HS-27A (cell line): ENCODE measurements at places on chromosomes 6 and 20.

- no peak for DNase-seq
Measured at GRCh38 chr6:7295916-7296315, 17.1 kb downstream of the SSR1 start.

GRCh38 chr6:131250122-131250521 is 114.9 kb downstream of the AKAP7 start:
- no peak for DNase-seq

GRCh38 chr6:155454471-155454870 is 1.2 kb downstream of the NOX3 start:
- no peak for DNase-seq

- no peak for DNase-seq
Measured at GRCh38 chr6:84871925-84872324, 107.5 kb upstream of the TBX18 start.

DNA sequence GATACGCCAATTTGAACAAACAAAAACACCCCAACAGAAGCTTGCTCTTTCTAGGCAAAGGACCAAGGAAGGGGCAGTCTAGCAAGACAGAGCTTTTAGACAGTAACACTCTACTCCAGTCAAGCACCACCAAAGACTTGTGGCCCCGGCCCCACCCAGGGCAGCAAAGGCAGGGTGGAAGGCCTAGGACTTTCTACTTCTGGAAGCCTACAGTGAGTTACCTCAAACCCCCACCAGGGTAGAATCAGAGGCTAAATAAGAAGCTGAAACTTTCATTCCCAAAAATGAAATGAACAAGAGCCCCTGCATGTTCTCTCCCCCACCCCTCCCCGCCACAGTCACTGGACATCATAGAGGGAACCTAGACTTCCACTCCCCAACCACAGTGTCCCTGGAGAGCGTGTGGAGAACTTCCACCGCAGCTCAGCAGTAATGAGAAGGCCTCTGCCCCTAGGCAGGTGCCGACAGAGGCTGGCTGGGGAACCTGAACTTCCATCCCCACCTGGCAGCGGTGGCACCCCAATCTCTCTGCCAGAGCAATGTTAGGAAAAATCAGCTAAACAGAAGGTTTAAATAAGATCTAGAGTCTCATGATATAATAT is 40.0 kb downstream of the KATNA1 start:
- DNase-seq: no peak

DNA sequence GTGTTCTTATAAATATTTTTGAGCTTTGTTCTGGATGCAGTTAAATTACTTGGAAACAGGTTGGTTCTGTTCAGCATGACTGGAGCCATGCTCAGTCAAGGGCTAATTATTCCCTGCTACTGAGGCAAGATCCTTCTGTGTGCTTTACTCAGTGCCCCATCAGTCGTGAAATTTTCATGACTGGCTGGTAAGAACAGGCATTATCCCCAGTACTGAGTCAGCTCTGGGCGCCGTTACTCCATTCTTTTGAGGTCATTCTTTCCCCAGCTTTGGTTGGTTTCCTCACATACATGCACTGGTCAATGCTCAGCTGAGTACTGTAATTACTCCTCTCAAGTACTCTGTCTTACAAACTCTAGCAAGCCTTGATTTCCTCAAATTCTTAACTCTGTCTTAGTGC is 71.3 kb downstream of the CDKAL1 start:
- DNase-seq: no peak

DNA sequence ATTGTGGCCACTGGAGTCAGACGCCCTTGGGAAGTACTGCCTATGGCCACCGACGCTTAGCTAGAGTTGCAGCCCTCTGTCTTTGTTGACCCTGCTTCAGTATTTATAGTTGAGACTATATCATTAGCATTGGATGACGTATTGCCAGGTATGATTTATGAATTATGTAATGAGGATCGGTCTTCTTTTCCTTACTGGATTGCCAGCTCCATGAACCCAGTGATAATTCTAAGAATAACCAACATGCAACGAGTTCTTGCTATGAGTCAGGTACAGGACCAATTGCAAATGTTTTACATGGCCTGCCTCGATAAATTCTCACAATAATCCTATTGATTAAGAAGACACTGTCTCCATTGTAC is 63.5 kb downstream of the CLIC5 start:
- no peak for DNase-seq

GRCh38 chr20:32332614-32333013 is 25.5 kb upstream of the ASXL1 start:
- DNase-seq: no peak

DNA sequence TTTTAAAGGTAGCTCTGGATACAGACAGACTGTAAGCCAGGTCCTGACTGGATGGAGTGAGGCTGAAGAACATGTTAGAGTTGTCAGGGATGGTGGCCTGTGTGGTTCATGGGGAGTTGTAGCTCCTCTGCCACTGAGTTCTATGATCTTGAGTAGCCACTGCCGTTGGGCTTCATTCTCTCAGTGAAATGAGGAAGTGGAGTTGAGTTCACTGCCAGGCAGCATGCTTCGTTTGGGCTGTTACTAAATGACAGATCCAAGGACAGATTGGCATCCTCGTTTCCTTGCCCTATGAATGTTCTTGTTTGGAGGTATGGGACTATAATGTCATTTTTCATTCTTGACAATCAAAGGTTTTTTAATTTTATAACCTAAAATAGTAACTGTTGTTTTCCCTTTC is 37.2 kb downstream of the SCAND1 start:
- no peak for DNase-seq

DNA sequence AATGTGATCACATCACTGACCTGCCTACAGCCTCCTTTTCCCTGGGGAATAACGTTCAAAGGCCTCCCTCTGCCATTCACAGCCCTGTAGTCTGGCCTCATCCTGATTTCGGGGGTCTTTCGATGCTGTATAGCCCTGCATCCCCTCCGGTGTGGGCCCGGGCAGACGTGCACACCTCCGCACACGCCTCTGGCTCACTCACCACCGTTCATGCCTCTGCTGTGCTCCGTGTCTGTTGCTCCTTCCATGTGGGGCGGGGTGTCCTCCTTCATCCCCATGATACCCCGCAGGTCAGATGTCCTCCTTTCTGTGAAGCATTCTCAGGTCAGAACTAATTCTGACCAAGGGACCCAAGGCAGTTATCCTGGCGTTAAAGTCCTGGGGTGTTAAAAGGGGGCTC is 13.8 kb upstream of the RBM38 start:
- no peak for DNase-seq

DNA sequence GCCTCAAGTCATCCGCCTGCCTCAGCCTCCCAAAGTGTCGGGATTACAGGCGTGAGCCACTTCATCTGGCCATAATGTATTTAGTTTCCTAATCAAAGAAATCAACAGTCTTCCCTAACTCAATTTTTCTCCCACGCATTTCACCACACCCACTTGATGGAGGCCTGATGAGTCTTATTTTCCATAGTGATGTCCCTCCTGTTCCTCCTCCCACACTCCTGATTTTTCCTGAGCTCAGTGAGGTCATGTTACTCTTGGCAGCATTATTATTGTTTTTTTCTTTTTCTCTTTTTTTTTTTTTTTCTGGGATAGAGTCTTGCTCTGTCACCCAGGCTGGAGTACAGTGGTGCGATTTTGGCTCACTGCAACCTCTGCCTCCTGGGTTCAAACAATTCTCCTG is 8.9 kb downstream of the ABRACL start:
- DNase-seq: no peak

- DNase-seq: no peak
Measured at GRCh38 chr6:114172576-114173260, 170.1 kb downstream of the HS3ST5 start.

- DNase-seq: no peak
Measured at GRCh38 chr6:170523256-170524171, 29.6 kb downstream of the PSMB1 start.

DNA sequence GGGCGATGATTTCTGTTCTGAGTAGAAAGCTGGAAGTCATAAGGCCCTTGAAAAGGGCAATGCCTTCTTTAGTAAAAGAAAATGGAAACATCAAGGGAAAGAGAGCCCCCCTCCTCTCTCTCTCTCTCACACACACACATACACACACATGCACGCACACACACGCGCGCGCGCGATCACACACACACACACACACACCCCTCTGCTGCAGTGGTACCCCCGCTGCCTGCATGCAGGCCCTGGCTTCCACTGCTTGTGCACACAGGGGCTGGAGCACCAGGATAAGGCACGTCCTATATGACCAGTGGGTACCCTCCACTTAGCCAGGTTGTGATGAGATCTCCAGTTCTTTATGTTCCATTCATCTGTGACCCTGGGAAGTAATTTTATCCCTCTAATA is 300.9 kb downstream of the SLC35F1 start:
- DNase-seq: no peak

- DNase-seq: peak; percentile 72
Measured at GRCh38 chr6:13362412-13362811, 34.1 kb upstream of the TBC1D7 start.

DNA sequence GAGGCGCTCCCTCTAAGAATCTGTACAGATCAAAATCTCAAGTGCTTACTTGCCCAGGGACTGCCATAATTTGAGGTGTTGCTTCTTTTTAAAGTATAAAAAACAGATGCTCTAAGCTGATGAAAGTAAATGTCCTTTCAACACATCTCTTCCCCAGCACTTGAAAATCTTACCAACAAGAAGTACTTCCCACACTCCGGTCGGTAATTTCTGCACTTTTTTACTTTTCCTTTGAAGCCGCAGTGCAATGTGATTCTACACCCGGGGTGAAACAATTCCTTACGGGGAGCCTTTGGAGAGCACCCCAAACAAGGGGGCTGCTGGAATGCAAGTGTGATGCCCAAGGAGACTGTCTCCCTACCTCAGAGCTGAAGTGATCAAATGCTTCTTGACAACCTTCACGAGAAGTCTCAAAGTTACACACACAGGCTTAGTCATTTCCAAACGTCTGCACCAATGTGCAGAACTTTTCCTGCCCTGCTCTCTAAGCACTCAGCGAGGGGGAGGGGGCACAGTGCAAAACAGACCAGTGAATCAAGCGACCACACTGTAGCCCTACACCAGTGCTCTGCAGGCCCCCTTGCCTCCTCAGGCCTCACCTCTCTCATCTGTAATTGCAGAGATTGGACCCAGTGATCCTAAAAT is 56.7 kb downstream of the ATXN1 start:
- no peak for DNase-seq

DNA sequence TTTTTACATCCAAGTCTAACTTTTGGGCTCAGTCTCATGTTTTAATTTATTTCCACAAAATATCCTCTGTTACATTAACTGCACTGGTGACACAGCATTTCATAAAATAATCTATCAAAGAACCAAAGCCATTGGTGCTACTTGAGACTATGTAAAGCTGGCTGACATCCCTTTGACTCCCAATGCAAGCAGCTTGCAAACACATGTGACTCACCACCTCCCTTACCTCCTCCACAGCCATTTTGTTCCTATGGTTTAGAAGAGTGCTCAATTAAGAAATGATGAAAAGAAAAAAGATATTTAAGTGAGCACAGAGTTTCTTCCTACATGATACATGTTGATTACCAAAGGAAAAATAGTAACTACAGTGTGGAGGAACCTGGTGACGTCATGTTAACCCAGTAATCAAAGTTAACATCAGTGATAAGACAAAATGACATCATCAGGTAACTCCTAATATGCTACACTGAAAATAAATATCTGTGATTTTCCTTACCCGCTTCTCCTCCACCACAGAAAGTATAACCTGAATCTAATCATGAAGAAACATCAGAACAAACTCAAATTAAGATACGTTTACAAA is 53.3 kb upstream of the LGSN start:
- DNase-seq: no peak

- DNase-seq: peak; percentile 90
Measured at GRCh38 chr6:33840048-33840926, 36.5 kb upstream of the MLN start.
